ENCODE measurements at places on chromosomes 7 and 10.
A peak's percentile ranks its signal among the peaks of the same experiment; 100 is the strongest.

DNA sequence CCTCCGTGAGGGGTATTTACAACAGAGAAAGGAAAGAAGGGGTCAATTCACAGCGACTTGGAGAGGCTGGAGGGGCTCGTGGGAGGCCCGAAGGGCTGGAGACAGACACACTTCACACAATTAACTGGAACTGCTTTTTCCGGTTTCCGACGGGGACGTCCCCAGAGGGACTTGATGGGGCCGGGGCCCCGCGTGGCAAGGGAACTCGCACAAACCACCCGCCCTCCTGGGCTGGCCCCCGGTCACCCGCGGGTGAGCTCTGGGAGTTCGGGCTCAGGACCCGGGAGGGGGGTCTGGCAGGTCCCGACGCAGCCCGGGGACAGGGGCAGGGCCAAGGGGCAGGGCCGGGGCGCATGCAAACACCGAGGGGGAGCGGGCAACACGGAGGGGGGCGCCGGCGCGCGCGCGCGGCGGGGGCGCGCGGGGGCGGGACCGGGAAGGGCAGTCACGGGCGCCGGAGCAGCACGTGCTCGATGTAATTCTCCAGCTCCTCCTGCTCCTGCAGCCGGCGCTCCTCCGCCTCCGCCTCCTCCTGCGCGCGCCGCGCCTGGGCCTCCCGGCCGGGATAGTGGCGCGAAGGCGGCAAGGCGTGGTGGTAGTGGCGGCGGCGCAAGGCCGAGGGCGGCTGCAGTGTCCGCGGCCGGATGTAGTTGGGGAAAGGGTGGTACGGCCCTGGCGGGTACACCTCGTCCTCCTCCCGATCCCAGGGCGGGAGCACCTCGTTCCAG is 2.7 kb downstream of the VGF start:
- DNase-seq = no peak

DNA sequence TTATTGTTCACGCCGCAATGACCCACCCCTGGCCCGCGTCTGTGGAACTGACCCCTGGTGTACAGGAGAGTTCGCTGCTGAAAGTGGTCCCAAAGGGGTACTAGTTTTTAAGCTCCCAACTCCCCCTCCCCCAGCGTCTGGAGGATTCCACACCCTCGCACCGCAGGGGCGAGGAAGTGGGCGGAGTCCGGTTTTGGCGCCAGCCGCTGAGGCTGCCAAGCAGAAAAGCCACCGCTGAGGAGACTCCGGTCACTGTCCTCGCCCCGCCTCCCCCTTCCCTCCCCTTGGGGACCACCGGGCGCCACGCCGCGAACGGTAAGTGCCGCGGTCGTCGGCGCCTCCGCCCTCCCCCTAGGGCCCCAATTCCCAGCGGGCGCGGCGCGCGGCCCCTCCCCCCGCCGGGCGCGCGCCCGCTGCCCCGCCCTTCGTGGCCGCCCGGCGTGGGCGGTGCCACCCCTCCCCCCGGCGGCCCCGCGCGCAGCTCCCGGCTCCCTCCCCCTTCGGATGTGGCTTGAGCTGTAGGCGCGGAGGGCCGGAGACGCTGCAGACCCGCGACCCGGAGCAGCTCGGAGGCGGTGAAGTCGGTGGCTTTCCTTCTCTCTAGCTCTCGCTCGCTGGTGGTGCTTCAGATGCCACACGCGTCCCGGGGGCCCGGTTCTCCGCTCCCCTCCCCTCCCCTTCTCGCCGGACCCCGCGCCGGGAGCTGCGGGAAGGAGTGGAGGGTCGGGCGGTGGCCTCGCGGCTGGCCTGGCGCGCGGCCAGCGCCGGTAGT is at the start of gene CBX3:
CBX3 (plus strand) TSS at position 499 of the 772 bp plus-strand sequence. CDS start 1,254 bp downstream, outside the sequence.
- DNase-seq = peak; percentile 91

GRCh38 chr7:923108-924041 is 31.1 kb downstream of the ADAP1 start:
- peak; percentile 94 for DNase-seq

- DNase-seq = no peak
These were observed 325.9 kb downstream of the GFRA1 start for GRCh38 chr10:115947104-115947503.

DNA sequence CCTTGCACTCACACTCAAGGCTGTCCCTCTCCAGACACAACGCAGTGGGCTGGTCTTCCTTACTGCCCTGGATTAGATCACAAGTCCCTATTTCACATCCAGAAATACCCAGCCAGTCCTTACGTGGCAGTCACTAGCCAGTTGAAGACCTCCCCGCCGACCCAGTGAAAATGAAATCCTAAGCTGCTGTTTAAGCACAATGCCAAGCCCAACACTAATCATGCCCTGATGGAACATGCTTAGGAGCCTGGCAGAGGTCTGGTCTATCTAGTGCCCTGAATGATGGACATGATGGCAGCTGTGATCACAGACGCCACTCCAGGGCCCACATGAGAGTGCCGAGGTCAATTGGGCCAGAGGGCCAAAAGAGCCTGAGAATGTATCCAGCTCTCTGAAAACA is 389.0 kb downstream of the GRID1 start:
- DNase-seq = no peak

GRCh38 chr10:72126184-72126871 is 38.0 kb upstream of the SPOCK2 start:
- no peak for DNase-seq

DNA sequence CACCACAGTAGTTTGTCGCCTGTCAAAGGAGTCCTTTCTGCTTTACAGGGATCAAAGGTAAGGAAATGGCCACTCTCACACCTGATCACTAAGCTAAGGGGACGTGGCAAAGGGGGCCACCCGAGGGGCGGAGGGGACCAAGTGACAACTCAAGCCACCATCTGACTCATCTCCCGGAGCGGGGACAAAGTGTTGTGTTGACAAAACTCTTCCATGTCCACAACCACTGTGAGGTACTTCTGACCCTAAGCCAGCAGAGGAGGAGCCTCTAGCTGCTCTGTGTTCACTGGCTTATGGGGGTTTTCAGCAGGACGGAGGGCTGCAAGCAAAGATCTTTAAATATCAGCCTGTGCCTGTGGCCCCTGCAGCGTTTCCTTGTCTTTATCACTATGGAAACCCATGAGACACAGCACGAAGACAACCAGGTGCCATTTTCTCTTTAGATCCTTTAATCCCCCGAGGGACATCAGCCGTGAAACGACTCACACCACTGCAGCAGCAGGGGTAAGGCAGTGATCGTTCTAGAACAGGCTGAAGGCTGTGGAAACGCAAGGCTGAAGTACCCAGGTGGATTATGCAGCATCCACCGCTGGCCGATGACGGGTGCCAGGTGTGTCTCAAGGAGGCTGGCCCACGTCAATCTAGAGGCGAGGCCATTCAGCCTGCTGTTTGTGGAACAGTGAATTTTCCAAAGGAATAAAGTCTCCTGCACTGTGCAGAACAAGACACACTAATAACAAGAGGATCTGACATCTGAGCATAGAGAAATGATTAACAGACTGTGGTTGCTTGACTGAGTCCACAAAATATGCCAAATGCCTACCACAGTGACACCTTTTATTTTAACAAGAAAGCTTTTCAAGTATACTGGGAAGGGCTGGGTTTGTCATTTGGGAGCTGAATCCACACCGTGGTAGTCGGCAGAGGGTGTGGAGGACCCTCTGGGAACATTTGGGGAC is 26.6 kb upstream of the DDC start:
- no peak for DNase-seq
